ENCODE measurements at places on chromosomes 5 and 9.
A peak's percentile ranks its signal among the peaks of the same experiment; 100 is the strongest.

- DNase-seq: peak; percentile 94
Observed at GRCh38 chr5:176817369-176817840, 7.0 kb downstream of the UNC5A start.

DNA sequence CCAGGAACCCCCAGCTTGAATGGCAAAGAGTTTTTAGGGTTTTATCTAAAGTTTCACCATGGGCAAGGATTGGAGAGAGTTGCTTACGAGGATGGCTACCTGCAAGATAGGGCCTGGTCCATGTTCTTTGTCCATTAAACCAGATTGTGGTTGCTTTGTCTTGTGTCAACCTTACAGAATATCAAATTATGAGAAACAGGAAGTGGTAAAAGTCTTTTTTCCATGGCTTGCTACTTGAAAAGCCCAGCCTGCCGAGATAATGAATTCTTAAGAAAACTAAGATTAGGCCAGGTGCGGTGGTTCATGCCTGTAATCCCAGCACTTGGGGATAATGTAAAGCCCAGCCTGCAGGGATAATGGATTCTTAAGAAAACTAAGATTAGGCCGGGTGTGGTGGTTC lies 24.4 kb downstream of the ZNF474 start:
- no peak for DNase-seq

- DNase-seq: no peak
Observed at GRCh38 chr9:34151398-34151797, 24.9 kb upstream of the DCAF12 start.

DNA sequence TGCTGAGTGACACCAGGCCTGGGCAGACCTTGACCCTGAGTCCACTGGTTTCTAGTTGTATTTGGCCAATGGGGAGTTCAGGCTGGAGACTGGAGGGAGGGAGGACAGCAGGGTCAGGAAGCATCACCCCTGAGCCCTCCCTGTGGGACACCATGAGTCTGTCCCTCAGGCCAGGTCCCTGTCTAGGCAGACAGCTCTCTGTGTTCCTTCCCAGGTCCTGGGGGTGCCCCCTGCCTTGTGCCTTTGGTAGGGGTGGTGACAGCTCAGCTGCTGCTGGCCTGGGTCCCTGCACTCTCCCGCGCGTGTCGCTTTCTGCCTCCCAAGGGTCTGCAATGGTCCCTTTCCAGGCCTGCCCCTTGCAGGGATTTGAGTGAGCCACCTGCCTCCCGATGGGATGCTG lies 125.5 kb downstream of the OLFM1 start:
- DNase-seq: no peak

- no peak for DNase-seq
Observed at GRCh38 chr5:137856201-137856600, 11.5 kb upstream of the MYOT start.

GRCh38 chr9:134419684-134420076 lies 93.4 kb downstream of the RXRA start:
- peak; percentile 54 for DNase-seq

DNA sequence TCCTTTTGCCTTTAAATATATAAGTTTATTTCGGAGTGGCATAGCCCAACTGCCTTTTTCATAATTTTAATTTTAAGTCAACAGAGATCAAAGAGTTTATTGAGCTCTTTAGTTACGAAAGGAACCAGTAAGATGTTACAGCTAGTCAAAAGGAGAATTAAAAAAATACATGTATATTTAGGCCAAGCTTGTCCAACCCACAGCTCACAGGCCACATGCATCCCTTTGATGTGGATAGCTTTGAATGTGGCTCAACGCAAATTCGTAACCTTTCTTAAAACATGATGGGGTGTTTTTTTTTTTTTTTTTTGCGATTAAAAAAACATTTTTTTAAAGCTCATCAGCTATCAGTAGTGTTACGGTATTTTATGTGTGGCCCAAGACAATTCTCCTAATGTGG lies 50.2 kb upstream of the IL31RA start:
- DNase-seq: no peak

GRCh38 chr5:129410488-129410887 lies 49.6 kb upstream of the ADAMTS19 start:
- peak; percentile 28 for DNase-seq

DNA sequence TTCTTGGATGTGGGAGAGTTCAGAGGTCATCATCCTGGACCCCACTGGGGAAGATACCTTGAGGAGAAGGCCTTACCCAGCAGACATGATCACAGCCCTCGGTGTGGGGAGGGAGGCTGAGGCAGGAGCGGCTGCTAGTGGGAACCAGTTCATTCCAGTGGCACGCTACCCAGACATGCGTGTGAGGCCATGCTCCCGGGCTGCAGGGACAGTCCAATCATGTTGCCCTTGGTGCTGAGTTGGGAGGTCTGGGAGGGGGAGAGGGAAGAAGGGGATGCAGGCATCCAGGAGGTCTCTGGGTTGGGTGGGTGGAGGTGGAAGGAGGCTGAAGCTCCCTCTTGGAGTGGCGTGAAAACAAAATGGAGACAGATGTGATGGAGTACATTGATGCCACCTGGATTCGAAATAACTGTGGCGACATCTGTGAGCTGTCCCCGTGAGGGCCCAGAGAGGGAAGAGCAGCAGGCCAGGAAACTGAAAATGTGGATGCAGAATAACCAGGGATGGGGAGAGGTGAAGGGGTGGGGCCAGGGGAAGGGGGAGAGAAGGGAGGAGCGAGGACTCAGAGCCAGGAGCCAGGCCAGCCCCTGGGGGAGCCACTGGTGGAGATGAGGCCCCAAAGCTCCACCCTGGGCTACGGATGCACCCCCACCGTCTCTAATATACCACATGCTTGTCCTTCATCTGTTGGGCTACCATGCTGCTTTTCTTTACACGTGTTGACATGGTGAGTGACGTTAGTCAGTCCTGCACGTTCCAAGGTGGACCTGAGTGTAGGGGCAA lies 16.2 kb downstream of the NDUFS6 start:
- no peak for DNase-seq

DNA sequence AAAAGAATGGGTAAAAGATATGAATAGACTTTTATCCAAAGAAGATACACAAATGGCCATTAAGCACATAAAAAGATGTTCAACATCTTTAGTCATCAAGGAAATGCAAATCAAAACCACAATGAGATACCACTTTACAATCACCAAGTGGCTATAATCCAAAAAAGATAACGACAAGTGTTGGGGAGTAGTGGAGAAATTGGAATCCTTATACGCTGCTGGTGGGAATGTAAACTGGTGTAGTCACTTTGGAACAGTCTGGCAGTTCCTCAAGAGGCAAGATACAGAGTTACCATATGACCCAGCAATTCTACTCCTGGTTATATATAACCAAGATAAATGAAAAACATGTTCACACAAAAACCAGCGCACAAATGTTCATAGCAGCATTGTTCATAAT lies 234.9 kb downstream of the SPATA31D1 start:
- DNase-seq: no peak

DNA sequence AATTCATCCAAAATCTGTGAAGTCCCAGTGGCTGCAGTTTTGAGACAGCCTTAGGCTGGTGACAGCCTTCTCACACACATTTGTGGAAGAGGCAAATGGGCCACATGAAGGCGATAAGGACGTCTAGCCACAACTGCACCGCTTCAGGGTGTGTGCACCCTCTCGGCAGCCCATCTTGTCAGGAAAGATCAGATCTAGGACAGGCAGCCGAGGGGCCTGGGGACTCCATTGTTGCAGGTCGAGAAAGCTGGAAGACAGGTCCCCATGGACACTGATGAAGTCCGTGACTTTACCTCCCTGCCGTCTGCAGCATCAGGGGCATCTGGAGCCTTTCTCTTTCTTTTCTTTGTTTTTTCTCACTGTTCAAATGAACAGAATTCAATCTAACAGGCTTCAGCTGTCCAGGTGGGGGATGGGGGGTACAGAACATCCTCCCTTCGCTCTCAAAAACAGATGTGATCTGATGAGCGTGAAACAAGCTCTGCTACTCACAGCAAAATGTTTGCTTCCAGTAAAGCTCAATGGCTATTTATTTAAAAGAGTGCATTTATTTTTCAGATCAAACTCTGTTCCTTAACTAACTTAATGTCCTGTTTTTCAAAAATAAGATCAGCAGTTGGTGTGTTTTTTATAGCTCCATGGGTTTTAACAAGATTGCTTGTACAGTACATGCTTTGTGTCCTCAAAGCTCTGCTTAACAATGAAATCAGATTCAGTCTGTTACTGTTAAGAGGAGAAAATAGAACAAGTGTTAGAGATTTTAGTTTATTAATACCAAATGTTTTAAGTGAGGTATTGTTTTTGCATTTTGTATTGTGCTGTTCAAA lies 111.8 kb upstream of the OTULINL start:
- no peak for DNase-seq

GRCh38 chr5:36462295-36463021 lies 143.9 kb upstream of the SLC1A3 start:
- DNase-seq: no peak

- no peak for DNase-seq
Observed at GRCh38 chr5:10793785-10794184, 32.8 kb upstream of the DAP start.

GRCh38 chr5:77083088-77083487 lies 4.0 kb downstream of the ZBED3 start:
- DNase-seq: no peak

- peak; percentile 52 for DNase-seq
Observed at GRCh38 chr5:89034588-89034987, 151.6 kb upstream of the MEF2C start.

GRCh38 chr9:125329978-125330377 lies 68.4 kb downstream of the GAPVD1 start:
- DNase-seq: no peak
